Left renal cortex interstitium (tissue), 4 donors: ENCODE measurements at places on chromosomes 4 and X. TPM values are rescaled to one million over a fixed set of nuclear protein-coding genes. Genes with fewer than 3 reads are reported as not detected.

The HTRA3 gene
- 9.7 TPM for polyA plus RNA-seq

The HERC6 gene
- polyA plus RNA-seq, result 9.5 TPM

GRCh38 chrX:101550362-101550750 is at the start of gene ARMCX1:
Gene ARMCX1 (plus strand): TSS chrX:101550547. CDS start chrX:101552931, 2,384 bp downstream.
- DNase-seq, result peak; percentile 40

- DNase-seq, result no peak
Measured at GRCh38 chrX:74225111-74225510, 78.9 kb upstream of the ZCCHC13 start.

DNA sequence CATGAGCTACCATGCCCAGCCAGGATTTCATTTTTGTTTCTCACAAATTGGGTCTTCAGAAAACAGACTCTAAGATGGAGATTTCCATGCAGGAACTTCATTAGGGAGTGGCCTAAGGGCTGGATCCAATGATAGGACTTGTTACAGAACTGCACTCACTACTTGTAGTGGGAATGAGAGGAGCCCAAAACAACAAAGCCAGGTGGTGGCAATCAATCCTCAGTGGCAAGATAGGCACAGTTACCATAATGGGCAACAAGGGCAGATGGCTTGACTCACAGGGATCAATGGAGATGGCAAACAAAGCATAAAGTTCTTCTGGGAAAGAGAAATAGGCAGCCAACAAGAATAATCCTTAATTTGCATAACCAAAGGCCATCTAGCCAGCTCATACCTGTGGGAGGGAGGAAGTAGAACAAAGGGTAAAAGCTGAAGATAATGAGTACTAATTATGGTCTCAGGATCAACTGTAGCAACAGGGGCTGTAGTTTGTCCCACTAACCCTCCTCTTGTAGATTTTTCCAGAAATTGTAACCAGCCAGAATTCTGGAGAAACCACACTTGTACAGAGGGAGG is 72.8 kb upstream of the MAPK10 start:
- no peak for DNase-seq

DNA sequence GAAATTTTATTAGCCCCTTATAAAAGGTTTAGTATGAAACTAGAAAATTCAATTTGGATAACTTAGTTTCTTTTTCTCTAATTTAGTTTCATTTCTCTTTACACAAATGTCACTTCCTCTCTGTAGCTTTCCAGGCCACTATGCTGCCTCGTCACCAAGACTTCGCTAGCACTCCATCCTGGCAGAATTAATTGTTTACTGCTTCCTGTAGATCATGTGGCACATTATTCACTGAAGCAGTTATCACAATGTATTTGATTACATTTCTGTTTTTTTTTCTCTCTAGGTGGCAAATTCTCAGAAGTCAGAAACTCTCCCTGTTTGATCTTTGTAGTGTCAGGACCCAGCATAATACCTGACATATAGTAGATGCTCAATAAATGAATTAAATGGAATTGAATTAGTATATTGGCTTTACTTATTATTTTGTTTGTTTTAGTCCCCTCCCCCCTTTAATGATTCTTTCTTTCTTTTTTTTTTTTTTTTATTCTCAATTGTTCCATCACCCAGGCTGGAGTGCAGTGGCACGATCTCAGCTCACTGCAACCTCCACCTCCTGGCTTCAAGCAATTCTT is 9.3 kb upstream of the SAT1 start:
- no peak for DNase-seq

DNA sequence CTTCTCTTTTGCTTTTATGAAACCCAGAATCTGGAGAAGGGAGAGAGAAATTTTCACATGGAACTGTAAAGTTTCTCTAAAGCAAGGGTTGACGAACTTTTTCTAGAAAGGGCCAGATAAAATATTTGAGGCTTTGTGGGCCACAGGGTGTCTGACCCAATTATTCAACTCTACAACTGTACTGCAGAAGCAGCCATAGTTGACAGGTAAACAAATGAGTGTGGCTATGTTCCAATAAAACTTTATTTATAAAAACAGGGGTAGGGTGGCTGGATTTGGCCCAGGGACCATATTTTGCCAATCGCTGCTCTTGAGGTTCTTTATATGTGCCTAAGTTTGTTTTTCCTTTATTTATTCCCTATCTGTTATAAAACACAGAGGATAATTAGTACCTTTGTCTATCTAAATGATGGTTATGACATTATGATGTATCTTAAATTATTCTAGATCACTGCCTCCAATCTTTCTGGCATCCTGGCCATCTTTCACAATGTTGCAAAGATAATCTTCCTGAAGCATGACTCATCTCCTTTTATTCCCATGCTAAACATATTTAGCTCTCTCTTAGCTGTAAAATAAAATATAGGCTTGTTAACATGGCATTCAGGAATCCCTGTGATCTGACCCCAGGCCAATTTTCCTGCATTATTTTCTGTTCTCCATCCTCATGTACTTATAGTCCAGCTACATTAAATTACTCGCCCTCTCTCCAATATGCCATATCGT is 106.8 kb upstream of the CBLL2 start:
- no peak for DNase-seq

DNA sequence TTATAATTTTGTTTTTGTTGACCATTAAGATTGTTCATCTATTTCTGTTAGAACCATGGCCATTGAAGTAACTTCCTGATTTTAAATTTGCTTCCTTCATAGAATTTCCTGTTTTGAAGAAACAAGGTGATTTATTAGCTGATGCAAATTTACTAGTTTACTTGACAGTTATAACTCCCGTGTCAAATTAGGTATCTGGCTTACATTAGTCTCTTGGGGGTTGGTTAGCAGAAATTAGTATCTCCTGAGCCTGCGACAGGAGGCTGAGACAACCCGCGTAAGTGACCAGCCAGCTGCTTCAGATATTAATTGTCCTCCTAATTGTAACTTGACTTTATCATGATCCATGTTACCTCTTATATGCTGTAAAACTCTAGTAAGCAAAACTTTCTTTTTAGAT is 154.3 kb downstream of the CFAP299 start:
- no peak for DNase-seq

DNA sequence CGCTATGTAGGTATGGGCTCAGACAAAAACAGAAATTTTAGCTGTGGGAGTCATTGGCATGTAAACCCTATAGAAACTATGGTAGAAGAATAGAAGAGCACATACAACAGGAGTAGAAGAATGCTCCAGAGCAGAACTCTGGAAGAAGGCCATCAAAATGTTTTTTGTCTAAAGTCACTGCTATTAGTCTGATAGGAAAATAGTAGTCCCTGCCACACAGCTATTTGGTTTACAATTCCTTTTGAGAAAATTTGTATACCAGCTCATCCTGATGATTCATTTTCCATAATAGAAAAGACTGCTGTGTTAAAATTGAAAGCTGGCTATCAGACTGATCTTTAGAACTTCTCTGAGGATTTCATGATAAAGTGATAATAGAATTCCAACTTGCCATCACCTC is 32.8 kb upstream of the ADAD1 start:
- DNase-seq, result no peak

DNA sequence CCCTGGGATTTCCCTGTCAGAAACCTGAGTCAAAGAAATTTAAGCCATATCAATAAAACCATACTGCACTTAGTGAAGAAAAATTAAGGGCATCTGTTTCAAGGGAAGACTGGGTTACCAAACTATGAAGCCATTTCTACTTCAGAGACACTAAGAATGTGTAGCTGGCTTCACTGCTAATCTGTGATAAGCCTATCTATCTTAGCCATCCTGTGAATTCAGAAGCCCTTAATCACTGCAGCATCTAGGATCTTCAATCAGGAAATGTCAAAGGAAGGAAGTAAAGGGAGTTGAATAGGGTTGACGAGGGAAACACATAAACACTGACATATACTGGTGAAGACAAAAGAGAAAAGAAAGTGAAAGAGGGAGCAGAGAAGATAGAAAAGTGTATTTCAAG is 777.6 kb upstream of the DIAPH2 start:
- DNase-seq, result no peak
